ENCODE measurements at places on chromosomes 4 and X.
A peak's percentile ranks its signal among the peaks of the same experiment; 100 is the strongest.

DNA sequence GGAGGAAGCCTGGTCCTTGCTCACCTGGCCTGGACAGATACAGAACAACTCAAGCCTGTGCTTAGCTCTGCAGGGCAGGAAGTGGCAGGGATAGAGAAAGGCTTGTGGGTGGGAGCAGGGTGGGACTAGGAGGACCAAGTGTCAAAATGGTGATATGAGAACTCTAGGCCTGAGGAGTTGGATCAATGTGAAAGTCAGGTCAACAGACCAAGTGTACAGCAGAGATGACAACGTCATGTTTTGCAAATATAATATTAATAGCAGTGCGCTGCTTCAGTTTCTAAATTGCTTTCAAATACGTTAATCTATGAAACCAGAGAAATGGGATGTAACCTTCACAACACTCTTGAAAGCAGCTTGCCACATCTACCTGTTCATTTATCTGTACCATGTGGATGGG lies 114.2 kb upstream of the MAP3K15 start:
- DNase-seq = no peak

DNA sequence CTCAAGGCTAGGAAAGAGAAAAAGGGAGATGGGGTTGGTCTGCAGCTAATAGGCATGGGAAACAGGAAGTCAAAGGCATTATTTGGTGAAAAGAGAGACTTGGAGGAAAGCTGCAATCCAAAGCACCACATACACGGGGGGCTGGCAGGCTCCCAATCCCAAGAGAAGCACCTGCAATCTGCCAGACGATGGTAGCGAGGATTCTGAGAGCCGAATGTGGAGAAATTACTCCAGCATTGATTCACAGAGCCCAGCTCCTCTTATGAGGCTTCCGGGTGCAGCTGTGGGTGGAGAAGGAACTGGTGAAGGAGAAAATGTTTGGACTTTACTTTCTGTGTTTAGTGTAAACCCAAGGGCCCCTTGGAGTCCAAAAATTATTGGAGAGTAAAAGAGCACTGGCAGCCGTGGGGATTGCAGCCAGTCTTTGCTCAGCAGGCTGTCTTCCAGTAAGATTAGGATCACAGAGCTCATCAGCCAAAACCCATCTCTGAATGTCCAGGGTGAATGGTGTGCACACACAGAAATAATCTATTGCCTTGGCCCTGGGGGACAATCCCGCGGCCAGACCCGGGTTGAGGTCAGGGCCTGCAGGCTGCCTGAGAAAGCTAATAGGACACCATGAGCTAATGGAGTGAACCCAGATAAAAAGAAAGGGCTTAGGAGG lies 197.6 kb downstream of the KIT start:
- no peak for DNase-seq

GRCh38 chr4:13990596-13991589 lies 363.4 kb upstream of the BOD1L1 start:
- DNase-seq = no peak

GRCh38 chrX:37896511-37896890 lies 49.1 kb upstream of the DYNLT3 start:
- no peak for DNase-seq

GRCh38 chr4:33709247-33709646 lies 2535.1 kb downstream of the ARAP2 start:
- no peak for DNase-seq

DNA sequence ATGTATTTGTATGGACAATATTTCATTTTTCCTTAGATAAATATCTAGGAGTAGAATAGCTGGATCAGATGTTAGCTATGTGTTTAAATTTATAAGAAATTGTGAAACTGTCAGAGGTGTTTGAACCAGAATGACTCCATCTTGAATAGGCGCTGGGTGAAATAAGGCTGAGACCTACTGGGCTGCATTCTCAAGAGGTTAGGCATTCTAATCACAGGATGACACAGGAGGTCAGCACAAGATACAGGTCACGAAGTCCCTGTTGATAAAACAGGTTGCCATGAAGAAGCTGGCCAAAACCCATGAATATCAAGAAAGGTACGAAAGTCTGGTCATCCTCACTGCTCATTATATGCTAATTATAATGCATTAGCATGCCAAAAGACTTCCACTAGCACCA lies 36.3 kb upstream of the SPIN4 start:
- DNase-seq = no peak

GRCh38 chrX:150465881-150466775 lies 102.3 kb upstream of the MTM1 start:
- DNase-seq = peak; percentile 35
